ENCODE measurements at places on chromosomes 5 and 9.

DNA sequence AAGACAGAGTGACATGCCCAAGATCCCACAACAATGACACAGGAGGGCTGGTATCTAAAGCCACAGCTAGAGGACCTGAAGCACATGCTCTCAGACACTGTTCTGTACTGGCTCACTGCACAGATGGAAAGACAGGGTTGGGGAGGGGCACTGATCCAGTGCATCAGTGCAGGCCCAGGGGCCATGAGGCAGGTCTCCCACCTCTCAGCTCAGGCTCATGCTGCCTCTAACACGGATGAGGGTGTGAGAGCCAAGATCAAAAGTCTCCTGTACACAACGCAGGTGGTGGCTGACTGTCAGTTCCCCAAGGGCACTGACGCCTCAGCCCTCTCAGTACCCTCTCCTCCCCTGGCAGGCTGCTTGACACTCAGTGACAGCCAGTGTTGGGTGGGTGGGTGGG is 10.9 kb downstream of the RAPGEF1 start:
- DNase-seq: peak; percentile 65

DNA sequence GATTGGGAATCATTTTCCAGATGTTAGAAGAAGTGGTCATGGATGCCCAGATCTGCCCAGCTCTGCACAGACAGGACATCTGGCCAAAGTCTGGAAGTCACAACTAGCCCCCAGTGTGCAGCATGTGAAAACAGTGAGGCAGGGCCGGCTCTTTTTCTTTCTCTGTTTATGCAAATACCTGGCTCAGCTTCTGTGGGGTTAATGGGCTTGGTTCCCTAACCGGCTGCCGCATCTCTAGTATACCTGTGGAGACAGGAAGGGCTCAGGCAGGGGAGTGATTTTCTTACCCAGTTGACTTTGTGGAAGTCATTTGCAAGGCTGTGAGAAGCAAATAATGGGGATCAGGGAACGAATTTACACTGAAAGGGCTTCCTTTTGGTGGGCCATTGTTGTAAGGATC is 254.8 kb upstream of the PANK3 start:
- no peak for DNase-seq

DNA sequence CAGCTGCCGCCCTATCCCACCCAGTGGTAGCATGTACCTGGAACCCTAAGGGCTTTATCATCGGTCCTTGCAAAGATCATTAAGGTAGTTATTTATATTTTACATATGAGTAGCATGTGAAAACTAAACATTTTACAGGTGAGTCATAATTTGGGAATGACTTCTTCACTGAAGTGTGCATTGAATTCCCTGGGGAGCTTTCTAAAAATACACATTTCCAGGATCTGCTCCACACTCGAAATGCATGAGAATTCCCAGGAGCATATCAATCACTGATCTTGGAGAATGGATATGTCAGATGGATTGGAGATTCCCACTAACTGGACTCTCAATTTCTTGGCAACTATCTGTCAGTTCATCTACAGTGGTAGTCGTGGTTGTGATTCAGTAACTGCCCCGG is 717.5 kb downstream of the IRX1 start:
- DNase-seq: no peak

GRCh38 chr5:157454273-157454672 is 5.7 kb upstream of the NIPAL4 start:
- no peak for DNase-seq

DNA sequence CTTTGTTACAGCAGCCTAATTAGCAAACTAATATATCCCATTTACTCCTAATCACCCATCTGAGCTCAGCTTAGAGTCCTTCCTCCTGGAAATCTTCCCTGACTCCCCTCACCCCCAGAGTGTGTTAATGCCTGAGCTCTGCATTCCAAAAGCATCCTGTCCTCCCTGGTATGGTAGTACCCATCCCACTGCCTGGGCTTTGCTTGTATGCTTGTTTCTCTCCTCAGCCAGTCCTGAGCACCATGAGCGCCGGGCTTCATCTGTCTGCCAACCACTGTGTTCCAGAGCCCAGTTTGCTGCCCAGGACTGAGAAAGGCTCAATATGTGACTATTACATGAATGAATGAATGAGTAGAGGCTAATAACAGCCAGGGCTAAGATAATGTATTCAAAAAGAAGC is 272.4 kb downstream of the CDK5RAP2 start:
- DNase-seq: no peak

GRCh38 chr5:107389130-107389774 is 281.5 kb downstream of the EFNA5 start:
- DNase-seq: peak; percentile 41

- DNase-seq: peak; percentile 12
These were observed 5.9 kb upstream of the FRMD3 start for GRCh38 chr9:83544002-83544698.

DNA sequence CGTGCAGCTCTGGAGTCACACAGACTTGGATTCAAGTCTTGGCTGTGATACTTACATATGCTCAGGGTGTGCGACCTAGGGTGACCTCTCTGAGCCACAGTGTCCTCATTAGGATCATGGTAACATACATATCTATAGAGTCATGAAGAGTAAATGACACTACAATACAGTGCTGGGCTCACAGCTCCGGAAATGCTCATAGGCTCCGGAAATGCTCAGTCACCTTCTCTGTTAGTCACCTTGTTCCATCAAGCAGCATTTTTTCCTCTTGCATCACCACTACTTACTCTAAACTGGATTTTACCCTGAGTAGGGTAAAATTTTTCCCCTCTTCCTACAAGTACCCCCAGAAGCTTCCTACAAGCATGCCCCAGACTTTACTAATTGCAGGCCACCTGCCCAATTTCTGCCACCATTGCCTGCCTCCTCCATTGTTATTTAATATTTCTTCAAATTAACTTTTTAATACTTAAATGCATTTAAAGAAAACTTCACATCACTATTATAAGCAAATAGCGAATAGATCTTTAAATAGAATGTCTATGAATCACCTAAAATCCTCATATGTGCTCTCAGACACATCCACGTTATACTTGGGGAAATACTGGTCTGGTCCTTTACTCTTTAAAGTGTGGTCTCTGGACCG is 147.6 kb upstream of the SPRY4 start:
- peak; percentile 46 for DNase-seq

- DNase-seq: peak; percentile 15
These were observed 2.7 kb downstream of the LARP1 start for GRCh38 chr5:154757814-154758406.

- peak; percentile 45 for DNase-seq
These were observed 20.3 kb downstream of the DBH start for GRCh38 chr9:133656211-133657119.

GRCh38 chr5:124408738-124409453 is 337.5 kb downstream of the ZNF608 start:
- DNase-seq: no peak

DNA sequence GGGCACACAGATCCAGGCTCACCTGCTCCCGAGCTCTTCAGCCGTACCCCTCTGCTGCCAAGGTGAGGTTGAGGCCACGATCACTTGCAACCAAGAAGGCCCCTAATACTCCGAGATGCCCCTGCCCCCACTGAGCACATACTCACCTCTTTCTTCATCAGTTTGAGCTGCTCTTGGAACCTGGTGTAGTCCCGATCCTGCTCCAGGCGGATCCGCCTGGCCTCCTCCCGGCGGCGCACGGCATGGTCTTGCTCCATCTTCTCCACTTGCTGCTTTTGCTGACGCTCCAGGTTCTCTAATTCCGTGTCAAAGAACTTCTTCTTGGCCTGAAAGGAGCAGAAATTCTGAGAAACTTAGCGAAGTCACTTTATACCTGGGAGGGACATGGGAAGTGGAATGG is 75.7 kb upstream of the FBXW11 start:
- no peak for DNase-seq

DNA sequence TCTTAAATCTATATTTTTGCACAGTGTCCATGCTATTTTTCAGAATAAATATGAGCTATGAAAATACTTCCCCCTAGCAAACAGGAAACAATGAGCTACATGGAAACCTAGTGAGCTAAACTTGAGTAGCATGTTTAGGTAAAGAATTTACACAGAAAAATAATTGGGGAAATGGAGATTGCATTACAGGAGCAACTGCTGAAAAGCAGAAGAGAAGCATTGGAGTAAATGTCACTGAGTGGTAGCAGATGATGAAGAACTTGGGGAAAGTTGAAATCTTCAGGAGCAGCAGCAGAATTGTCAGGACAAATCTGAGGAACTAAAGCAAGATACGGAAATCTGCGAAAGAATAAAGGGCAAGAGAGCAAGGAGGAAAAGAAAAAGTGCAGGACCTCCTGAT is 610.3 kb downstream of the TLE1 start:
- no peak for DNase-seq

DNA sequence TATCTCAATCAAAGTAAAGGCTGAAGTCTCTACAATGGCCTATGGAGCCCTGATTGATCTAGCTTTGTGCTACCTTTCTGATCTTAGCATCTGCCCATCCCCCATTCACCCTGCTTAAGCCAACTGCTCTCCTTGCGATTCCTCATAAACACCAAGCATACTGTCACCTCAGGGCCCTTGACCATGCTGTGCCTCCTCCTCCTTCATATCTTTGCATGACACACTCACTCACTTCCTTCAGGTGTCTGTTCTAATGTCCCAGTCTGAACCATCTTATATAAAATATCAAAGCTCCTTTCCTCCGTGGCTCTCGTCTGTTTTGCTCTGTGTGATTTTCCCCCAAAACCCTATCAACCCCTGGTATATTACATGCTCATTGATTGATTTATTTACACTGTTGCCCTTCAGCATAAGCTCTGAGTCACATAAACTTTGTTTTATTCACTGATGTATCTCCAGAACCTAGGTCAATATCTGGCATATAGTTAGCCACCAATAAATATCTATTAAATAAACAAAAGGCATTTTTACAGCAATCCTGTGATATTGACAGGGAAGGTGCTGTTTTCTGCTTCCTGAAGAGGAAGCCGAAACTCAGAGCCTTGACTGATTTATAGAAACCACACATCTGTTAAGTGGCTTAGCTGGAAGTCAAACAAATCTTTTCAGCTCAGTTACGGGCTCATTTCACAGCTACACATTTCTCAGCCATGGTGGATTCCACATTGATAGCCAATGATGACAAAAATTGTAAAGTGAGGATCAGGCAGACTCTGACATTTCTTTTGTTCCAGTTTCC is 103.6 kb downstream of the BOD1 start:
- DNase-seq: no peak

DNA sequence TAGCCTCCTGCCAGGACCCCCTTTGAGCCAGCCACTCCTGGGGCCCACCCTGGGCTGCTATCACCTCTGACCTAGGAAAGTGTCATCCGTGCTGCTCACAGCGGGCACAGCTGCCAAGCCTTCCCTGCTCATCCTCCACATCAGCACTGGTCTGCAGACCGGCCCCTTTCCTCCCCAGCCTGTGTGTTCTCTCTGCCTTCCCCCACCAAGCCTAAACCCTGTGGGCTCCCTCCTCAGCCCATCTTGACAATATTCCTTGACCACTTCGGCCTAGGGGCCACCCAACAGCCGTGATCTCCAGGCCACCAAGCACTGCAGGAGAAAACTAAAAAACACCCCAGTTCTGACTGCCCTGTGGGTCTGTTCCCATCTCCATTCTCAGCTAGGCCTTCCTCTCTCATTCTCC is 135.1 kb downstream of the DAB2IP start:
- DNase-seq: no peak

GRCh38 chr5:140372971-140373487 is 13.0 kb downstream of the SLC4A9 start:
- peak; percentile 47 for DNase-seq

GRCh38 chr9:126205845-126206498 is 120.7 kb upstream of the MVB12B start:
- DNase-seq: no peak

- no peak for DNase-seq
These were observed 14.1 kb downstream of the CAPSL start for GRCh38 chr5:35924122-35924949.

DNA sequence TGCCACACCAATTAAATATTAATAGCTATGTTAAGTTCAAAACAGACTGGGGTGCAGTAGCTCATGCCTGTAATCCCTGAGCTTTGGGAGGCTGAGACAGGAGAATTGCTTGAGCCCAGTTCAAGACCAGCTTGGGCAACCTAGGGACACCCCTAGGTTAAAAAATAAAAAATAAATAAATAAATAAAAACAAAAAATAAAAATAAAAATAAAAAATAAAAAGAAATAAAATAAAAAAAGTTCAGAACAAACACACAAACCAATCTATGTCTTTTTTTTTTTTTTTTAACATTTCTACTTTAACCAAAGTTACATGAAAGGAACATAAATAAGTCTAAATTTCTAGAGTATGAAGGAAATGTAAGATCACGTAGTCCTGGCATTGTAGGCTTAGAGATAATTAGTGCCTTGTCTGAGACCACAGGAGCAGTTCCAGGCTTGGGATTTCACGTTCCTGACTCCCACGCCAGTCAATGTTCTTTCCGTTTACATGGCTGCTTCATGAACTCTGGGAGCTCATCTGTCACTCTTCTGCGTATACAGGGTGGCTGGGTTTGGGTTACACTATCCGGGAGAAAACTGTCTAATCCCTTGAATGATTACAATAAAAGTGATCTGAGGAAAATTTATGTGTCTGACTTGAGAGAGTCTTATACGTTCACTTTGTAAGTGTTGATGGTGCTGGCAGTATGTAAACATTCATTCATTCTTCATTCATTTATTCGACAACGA is 85.2 kb downstream of the KIAA1958 start:
- DNase-seq: no peak

GRCh38 chr5:135208903-135209721 is 175.1 kb upstream of the PITX1 start:
- no peak for DNase-seq

DNA sequence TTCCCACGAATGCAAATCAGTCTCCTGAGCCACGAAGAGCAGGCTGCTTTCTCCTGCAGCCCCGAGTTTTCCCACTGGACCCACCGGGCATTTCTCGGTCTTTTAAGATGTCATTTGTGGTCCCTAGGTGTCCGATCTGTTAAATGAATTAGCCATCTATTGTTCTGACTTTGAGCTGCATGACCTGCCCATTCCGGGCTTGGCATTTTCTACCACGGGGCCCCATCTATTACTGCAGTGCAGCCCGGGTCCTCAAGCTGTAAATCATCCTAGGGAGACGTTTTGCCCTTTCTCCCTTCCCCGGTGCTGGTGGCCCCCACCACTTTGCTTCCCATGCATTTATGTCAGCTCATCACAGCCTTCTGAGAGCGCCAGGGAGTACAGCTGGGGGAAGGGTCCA is 405.4 kb downstream of the IRX1 start:
- DNase-seq: no peak

- DNase-seq: no peak
These were observed 9.1 kb downstream of the MEGF10 start for GRCh38 chr5:127299678-127300077.

- no peak for DNase-seq
These were observed 126.0 kb downstream of the EGFLAM start for GRCh38 chr5:38384396-38384795.

- no peak for DNase-seq
These were observed 396.2 kb downstream of the EFNA5 start for GRCh38 chr5:107274571-107274970.

GRCh38 chr5:140239461-140239860 is 63.4 kb downstream of the PFDN1 start:
- DNase-seq: no peak

DNA sequence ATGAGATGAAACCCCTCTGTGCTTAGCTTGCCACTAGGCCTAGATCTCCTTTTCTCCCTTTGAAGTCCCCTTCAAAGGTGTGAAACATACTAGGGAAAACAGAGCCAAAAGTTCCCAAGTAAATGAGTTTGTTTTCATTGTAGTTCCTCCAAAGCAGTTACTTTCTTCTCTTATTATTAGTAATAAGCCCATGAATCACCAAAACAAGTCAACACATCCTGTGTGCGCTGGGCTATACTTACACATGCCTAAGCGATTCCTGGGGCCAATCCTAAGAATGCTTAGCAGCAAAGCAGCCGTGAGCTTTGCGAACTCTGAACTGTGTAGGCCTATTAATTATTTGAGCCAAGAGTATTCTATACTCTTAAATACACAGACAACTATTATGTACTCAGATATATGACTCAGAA is 7.6 kb downstream of the ENC1 start:
- DNase-seq: no peak
